RKO (cell line): ENCODE measurements at places on chromosomes 6 and 20.

DNA sequence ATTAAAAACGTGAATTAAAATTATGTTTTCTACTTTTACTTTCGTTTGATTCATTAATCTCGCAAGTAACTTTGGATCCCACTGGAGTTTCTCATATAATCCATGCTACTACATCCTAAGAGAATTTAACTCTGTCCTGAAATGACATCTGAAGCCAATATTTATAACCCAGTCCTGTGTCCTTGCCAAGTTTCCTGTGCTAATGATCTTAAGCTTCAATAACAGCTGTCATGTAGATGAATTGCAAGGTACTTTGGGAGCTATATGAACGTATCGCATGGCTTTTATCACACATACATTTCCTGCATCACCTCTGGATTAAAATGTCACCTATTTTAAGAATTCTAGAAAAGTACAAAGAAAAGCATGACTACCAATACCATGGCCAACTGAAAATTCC lies 833.8 kb upstream of the CITED2 start:
- DNase-seq: no peak

DNA sequence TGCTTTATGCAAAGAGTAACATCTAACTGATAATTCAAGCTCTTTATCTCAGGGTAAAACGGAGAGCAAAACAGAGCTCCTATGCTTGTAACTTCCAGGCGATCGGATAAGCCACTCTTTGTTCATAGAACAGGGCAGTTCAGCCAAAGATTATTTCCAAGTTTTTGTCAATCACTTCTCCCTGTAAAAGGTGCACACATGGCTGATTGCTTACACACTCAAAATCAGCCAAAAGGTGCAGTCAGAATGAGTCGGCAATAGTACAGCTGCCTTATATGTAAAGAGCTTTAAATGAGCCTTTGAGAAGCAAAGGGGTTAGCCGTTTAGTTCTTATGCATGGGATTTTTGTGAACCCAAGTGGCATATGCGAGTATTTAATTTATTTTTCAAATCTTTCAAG lies 449.6 kb upstream of the POU3F2 start:
- DNase-seq: no peak

- no peak for DNase-seq
Measured at GRCh38 chr6:147166360-147166944, 37.8 kb upstream of the STXBP5 start.

DNA sequence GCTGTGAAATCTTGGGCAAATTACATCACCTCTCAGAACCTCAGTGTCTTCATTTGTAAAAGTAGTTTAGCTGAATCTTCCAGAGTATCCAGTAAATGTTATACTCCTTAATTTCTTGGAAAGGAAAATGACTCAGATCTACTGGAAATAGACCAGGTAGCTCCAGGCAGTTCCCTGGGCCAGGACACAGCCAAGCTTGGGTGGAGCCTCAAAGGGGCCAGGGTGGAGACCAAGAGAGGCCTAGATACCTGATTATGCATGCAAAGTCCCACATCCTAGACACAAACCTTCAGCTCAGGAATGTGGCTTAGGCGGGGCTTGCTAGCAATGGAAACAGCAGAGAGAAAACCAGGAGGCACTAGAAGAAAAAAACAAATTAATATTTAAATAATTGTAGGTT lies 272.8 kb downstream of the MAFB start:
- no peak for DNase-seq

DNA sequence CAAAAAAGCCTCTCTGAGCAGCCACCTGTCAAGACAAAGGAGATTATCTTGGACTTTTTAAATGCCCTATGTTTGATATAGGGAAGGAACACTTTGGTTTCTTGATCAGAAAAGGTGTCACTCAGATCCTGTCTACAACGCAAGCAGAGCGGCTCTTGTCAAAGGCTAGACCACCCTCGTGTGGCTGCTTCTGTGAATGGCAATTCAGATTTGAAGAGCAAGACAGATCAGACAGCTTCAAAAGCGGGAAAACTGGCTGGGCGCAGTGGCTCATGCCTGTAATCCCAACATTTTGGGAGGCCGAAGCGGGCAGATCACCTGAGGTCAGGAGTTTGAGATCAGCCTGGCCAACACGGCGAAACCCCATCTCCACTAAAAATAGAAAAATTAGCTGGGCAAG lies 10.1 kb upstream of the NXT1 start:
- peak; percentile 75 for DNase-seq

DNA sequence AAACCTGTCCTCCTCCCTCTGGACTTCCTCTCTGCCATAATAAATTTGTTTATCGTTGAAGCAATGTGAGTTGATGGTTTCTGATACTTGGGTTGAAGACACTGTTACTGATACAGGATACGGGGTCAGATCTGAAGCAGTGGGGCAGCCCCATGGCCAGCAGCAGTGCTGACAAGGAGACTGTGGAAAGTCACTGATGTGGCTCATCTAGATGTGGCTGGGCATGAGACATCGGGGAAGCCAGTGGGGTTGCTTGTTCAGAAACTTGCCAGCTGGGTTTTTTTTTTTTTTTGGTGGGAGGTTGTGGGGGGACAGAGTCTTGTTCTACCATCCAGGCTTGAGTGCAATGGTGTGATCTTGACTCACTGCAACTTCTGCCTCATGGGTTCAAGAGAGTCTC lies 2.6 kb upstream of the BPI start:
- DNase-seq: no peak

GRCh38 chr6:76435174-76435573 lies 362.7 kb upstream of the IMPG1 start:
- no peak for DNase-seq

DNA sequence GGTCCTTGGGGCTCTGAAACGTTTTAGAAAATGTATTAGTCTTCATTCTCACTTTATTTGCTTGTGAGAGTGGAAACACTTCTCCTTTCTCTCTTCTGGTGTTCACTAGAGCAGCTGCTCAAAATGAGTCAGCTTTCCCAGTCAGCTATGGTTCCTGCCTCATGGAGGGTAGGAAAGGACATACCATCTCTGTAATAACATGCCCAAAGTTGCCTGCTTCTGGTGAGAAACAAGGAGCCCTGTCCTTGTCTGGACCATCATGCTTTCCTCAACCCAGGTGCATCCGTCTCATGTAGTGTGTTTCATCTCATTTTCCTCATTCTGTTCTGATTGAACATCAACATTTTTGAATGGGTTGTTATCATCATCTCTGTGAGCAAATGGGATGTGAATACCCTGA lies 17.1 kb upstream of the TINAG start:
- DNase-seq: peak; percentile 5

- DNase-seq: no peak
Measured at GRCh38 chr6:132866762-132867449, 52.5 kb downstream of the RPS12 start.

GRCh38 chr20:48808382-48809034 lies 19.3 kb downstream of the PREX1 start:
- DNase-seq: no peak

DNA sequence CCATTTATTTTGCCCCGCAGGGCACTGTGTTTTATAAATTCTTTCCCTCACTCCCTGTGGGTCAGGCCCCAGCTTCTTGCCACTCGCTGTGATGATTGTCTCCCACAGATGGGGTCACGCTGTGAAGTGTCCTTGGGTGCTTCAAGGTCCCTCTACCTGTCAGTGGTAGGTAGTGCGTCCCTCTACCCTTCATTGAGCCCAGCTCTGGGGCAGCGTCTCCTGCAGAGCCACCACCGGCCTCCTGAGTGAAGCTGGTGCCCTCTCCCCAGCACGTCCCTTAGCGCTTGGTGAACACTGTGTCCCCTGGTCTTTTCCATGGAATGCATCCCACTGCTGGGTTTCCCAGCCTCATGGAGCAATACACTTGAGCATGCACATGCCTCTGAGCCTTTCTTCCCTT lies 108.2 kb downstream of the NRN1 start:
- no peak for DNase-seq

GRCh38 chr6:16285467-16286150 lies 47.2 kb downstream of the GMPR start:
- no peak for DNase-seq

DNA sequence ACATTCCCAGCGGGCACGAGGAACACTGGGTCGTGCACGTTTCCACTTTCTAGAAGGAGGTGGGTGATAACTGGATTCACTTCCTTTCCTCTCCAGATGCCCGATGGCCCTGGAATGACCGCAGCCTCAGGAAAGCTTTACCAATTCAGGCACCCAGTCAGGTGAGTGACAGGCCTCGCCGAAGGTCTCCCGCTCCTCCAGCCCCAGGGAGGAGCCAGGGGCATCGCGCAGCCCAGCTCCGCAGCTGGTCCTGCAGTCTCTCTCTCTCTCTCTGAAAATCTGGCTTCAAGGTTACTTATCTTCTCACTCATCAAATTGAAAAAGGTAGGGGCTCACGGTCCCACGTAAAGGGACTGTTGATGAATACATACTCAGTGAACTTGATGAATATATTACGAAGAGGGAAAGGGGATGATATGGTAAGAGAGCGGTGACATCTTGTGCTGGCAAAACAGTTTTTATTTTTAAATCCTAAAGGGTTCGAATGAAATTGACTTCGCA lies 891 bp downstream of the RIPPLY2 start:
- DNase-seq: no peak

- DNase-seq: no peak
Measured at GRCh38 chr6:169755162-169755561, 3.7 kb downstream of the ERMARD start.

DNA sequence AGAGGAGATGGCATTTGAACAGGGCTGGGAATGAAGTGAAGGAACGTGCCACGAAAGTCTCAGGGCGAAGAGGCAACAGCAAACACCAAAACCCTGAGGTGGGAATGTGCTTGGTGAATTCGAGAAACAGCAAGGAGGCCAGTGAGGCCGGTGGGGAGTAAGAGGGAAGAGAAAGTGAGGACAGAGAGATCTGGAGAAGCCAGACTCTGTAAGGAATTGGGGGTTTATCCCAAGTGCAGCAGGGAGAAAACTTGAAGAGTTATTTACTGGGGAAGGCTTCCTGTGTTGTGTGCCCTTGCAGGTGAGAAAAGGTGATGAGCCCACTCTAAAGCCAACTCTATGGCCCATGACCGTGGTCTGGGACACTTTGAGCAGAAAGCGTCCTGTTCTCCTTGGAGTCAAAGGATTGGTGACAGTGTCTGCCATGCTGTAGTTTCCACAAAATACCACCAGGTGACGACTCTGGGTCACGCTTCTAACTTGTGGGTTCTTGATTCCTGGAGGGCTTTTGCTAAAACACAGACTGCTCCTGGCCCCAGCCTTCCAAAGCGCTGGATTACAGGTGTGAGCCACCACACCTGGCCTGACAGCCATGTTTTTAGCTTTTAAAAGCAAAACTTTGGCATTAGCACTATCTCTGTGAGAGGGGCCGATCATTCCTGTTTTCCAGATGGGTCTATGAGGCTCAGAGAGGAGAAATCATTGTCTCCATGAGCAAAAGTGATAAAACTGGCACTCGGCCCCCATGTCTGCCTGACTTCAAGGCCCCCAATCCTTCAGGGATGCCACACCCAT lies 18.0 kb upstream of the CSNK2A1 start:
- DNase-seq: peak; percentile 82
